Coronary artery (tissue), 2 donors: ENCODE measurements at places on chromosomes 12 and 14.
A peak's percentile ranks its signal among the peaks of the same experiment; 100 is the strongest.

- peak; percentile 94 for DNase-seq
Observed at GRCh38 chr12:124625867-124626675, 58.7 kb upstream of the NCOR2 start.

DNA sequence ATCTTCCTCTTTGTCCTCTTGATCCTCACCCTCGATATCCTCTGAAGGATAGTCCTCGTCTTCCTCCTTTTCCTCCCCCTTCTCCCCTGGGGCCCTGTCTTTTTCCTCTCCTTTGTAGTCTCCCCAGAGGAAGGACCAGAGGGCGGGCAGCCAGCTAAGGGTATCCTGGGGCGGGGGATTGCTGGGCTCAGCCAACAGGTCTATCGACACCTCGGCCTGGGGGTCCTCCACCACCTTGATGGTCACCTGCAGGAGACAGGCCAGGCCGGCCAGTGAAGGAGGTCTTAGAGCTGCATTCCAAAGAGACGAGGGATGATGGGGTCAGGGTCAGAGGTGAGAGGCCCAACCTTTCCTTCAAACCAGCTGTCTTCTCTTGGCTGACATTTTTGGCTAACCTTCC lies 16.2 kb downstream of the ISM2 start:
- no peak for DNase-seq

DNA sequence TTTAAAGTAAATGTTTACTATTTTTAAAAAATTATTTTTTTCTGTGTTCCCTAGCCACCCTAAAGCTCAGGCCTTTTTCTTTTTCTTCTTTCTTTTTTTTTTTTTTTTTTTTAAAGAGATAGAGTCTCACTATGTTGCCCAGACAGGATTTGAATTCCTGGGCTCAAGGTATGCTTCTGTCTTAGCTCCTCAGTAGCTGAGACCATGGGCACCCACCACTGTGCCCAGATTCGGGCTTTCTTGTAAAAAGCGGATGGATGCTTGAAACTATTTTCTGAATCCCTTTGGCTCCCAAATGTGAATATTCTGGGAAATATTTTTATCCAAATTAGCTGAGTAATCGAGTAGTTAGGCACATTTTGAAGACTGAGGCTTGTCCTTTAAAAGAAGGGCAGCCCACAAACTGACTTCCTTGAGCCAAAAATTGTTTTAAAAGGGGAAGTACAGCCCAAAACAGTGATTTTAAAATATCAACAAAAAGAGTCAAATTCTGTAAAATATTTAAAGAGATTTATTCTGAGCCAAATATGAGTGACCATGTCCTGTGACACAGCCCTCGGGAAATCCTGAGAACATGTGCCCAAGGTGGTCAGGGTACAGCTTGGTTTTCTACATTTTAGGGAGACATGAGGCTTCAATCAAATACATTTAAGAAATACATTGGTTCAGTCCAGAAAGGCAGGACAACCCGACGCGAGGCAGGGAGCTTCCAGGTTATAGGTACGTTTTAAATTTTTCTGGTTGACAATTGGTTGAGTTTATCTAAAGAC lies 28.8 kb upstream of the HIGD1C start:
- no peak for DNase-seq

DNA sequence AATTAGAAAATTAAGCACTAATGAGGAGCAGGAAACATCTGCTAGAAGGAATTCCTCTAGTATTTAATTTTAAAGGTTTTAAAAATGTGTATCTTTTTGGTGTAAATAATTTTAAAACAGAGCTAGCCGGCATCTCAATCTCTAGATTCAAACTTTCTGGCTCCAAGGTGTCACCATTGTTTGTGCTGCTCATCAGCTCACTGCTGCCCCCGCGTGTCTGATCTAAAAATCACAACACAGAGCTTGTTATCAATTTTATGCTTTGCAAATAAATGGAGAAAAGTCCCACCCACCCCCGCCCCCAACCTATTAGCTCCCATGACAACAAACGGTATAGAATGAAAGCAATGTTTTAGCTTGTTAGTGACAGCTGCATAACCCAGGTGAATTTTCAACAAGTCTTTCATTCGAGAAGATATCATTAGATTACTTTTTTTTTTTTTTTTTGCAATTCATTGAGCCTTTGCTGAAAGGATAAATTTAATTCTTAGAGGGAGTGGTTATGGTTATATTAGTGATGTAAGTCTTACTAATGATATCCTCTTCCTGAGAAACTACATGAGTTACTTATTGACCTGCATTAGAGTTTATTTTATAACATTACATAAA lies 11.3 kb upstream of the ABHD12B start:
- DNase-seq = peak; percentile 78

DNA sequence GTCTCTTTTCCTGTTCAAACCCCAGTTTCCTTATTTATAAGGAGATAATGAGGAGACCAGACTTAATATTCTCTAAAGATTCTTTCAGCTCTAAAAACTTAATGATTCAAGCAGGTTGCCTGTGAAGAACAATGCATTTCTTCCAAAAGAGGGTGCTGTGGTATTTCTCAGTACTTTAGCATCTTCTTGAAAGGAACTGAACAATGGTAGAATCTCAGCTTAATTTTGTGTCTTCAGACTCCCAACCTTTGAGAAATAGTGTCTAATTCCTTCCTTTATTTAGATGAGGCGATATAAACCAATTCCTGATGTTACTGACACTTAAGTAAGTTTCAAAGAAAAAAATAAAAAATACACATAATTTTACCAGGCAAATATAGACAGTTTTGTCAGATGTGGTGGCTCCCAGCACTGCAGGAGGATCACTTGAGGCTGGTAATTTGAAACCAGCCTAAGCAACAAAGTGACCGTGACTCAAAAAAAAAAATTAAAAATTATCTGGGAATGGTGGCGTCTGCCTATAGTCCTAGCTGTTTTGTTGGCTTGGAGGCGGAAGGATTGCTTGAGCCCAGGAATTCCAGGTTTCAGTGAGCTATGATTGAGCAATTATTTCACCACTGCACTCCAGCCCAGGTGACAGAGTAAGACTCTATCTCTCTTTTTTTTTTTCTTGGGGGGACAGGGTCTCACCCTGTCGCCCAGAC lies 76.9 kb upstream of the PSMA6 start:
- no peak for DNase-seq

- DNase-seq = no peak
Observed at GRCh38 chr12:65810036-65810435, 14.2 kb upstream of the HMGA2 start.
